ENCODE measurements at places on chromosomes 12 and 14.
A peak's percentile ranks its signal among the peaks of the same experiment; 100 is the strongest.

GRCh38 chr14:94630396-94630795 is 18.2 kb downstream of the SERPINA3 start:
- no peak for DNase-seq
- H3K4me3 ChIP-seq = no peak overlapping the region
- H3K36me3 ChIP-seq = no peaks in the 10 kb centered on the region

DNA sequence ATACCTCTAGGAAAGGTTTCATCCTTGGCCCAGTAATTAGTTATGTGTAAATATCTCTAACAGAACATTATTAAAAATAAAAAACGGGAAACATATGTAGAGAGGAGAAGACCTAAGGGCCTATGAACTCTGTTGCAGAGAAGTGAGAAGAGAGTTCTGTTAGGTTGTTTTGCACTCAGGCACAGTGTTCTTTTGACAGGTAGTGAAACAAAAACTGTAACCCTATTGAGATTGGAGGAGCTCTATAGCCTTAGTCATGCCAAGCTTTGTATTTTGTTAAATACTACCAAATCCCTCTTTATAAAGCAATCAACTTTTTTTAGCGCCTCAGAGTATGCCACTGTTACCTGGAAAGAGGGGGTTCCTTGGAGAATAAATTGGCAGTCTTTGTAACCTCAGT is 77.6 kb downstream of the CNTN1 start:
- no peak overlapping the region for H3K27ac ChIP-seq
- no peak overlapping the region for H3K4me3 ChIP-seq
- H3K36me3 ChIP-seq = no peaks in the 10 kb centered on the region
- DNase-seq = no peak

DNA sequence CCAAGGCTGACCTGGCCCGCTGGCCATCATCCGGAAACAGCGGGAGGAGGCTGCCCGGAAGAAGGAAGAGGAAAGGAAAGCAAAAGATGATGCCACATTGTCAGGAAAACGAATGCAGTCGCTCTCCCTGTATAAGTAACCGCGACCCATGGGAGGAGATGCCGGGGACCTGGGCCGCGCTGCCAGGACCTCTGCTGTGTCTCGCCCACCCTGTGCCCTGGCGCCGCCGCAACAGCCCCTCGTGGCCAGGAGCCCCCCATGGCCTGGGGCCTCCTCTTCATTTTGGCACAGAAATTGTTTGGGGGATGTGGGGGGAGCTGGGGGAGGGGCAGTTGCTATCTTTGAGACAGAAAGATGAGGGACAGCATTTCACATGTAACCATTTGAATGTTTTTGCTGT is 16.5 kb downstream of the HSPB8 start:
- DNase-seq = no peak
- no peak overlapping the region for H3K4me3 ChIP-seq
- no peaks in the 10 kb centered on the region for H3K36me3 ChIP-seq
- H3K4me1 ChIP-seq = no peaks in the 10 kb centered on the region
- no peak overlapping the region for H3K27ac ChIP-seq

- no peaks in the 10 kb centered on the region for H3K27me3 ChIP-seq
- H3K27ac ChIP-seq = no peak overlapping the region
- H3K4me1 ChIP-seq = no peaks in the 10 kb centered on the region
- no peak overlapping the region for H3K4me3 ChIP-seq
- no peaks in the 10 kb centered on the region for H3K36me3 ChIP-seq
- DNase-seq = no peak
These were observed 15.8 kb upstream of the TMEM30B start for GRCh38 chr14:61296719-61297502.

DNA sequence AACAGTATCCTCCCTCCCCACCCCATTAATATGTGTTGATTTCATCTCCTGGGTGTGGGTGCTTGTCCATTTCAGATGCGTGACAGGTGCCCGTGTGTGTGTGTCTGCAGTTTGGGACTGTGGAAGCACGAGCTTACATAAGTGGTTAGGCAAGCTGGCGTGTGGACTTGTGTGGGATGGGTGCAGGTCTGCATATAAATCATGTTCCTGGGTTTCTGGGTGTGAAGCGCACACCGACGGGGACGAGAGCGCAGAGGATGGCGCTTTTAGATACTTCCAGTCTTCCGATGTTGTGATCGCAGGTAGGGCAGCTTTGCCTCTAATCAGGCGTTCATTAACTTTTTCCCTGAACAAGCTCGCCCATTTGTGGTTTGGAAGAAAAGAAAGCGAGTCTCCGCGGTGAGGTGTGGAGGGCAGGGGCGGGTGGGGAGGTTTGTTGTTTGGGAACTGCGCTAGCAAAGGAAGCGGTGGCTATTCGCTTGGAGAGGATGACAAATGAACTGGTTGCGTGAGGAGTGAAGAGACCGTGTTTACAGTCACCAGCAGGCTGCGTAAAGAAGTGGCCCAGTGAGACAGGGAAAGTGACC is 865 bp downstream of the RGS6 start:
- H3K36me3 ChIP-seq = no peaks in the 10 kb centered on the region
- no peak overlapping the region for H3K27ac ChIP-seq
- H3K4me3 ChIP-seq = peak overlapping the region; percentile 55
- 0 out of 2 replicates have a peak, but pooled peaks cover 1% of the 10 kb centered on the region for H3K4me1 ChIP-seq

- no peaks in the 10 kb centered on the region for H3K27me3 ChIP-seq
- H3K4me1 ChIP-seq = peaks cover 2% of the 10 kb centered on the region
- no peak for DNase-seq
- no peak overlapping the region for H3K27ac ChIP-seq
These were observed 125.9 kb downstream of the ACSS3 start for GRCh38 chr12:81203671-81204204.

- peak within 1 kb of the TSS; percentile 51 for H3K4me3 ChIP-seq
- no peaks in the 10 kb centered on the region for H3K27me3 ChIP-seq
- no peaks in the 10 kb centered on the region for H3K36me3 ChIP-seq
- peak within 1 kb of the TSS; percentile 54 for H3K27ac ChIP-seq
These were observed at the start of gene HDAC7 for GRCh38 chr12:47819896-47820630. HDAC7 (minus strand) TSS chr12:47819903; CDS start chr12:47819785, 118 bp downstream.

DNA sequence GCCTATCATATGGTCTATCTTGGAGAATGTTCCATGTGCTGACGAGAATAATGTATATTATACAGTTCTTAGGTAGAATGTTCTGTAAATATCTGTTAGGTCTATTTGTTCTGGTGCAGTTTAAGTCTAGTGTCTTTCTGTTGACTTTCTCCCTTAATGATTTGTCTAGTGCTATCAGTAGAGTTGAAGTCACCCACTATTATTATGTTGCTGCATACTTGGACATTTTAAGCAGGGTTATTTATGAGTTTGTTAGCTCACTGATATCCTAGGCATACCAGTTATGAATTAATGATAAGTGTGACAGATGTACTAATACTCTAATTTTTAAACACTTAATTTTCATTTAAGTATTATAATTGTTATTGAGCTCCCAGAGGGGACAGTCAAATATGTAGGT is 292.5 kb downstream of the AKAP6 start:
- H3K4me1 ChIP-seq = no peaks in the 10 kb centered on the region
- no peak overlapping the region for H3K4me3 ChIP-seq
- no peaks in the 10 kb centered on the region for H3K36me3 ChIP-seq
- no peak overlapping the region for H3K27ac ChIP-seq
- DNase-seq = no peak

- H3K27ac ChIP-seq = no peak overlapping the region
- no peaks in the 10 kb centered on the region for H3K36me3 ChIP-seq
- no peak for DNase-seq
- H3K4me1 ChIP-seq = peaks cover 5% of the 10 kb centered on the region
These were observed 146.5 kb downstream of the ETV6 start for GRCh38 chr12:11795913-11796459.

GRCh38 chr14:84040101-84040500 is 1489.8 kb upstream of the FLRT2 start:
- H3K4me1 ChIP-seq = no peaks in the 10 kb centered on the region
- DNase-seq = no peak
- H3K36me3 ChIP-seq = no peaks in the 10 kb centered on the region
- no peak overlapping the region for H3K27ac ChIP-seq
- no peaks in the 10 kb centered on the region for H3K27me3 ChIP-seq

- H3K36me3 ChIP-seq = no peaks in the 10 kb centered on the region
- no peak overlapping the region for H3K27ac ChIP-seq
These were observed 49.4 kb downstream of the MAGOHB start for GRCh38 chr12:10563966-10564365.

DNA sequence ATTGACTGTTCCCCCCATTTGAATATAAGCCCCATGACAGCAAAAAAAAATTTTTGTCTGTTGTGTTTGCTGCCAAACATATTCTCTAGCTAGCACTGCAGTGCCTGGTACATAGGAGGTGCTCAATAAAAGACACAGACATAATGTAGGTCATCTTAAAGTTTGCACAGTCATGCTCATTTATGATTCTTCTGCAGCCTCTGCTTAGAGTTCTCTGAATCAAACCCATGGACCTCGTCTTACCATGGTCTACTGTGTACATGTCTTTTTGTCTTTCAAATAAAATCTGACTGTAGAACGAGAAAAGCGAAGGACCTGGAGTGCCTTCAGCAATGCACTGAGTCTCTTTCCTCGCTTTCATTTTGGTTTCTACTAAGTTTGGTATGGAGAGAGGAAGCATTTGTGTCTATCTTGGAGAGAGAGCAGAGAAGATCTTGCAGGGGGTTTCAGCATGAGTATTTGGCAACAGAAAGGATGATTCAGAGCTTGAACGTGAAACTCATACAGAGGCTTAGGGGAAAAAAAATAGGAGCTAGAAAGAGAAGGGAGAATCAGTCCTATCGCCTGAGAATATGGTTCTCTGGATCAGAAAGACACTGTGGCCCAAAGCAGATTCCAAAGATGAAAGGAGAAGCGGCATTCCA is 38.8 kb upstream of the TMCC3 start:
- no peak overlapping the region for H3K27ac ChIP-seq
- H3K4me1 ChIP-seq = no peaks in the 10 kb centered on the region
- no peaks in the 10 kb centered on the region for H3K27me3 ChIP-seq
- DNase-seq = no peak

DNA sequence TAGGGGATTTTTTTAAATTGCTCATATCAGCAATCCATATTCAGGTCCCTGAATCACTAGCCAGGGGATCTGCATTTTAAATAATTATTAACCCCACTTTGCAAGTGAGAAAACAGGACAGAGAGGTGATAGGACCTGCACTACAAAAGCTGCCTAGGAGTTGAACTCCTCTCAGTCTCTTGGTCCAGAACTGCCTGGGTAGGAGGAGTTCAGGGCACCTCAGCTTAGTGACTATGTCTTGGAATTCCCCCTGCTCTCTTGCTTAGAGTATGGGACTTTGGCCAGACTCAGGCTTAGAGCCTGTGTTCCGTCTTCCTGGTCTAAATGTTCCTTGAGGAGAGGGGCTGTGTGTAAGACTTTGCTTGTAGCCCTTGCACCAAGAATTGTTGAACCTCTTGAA is 68.2 kb upstream of the WSCD2 start:
- no peak for DNase-seq
- no peaks in the 10 kb centered on the region for H3K36me3 ChIP-seq
- H3K27ac ChIP-seq = no peak overlapping the region
- no peaks in the 10 kb centered on the region for H3K4me1 ChIP-seq

GRCh38 chr12:94616203-94616729 is 34.1 kb downstream of the TMCC3 start:
- H3K36me3 ChIP-seq = no peaks in the 10 kb centered on the region
- peaks cover 2% of the 10 kb centered on the region for H3K4me1 ChIP-seq
- no peak overlapping the region for H3K4me3 ChIP-seq
- H3K27ac ChIP-seq = no peak overlapping the region
- H3K27me3 ChIP-seq = no peaks in the 10 kb centered on the region
- no peak for DNase-seq

GRCh38 chr14:97280526-97280925 is 483.3 kb downstream of the VRK1 start:
- DNase-seq = no peak
- H3K36me3 ChIP-seq = no peaks in the 10 kb centered on the region
- no peak overlapping the region for H3K4me3 ChIP-seq
- H3K27me3 ChIP-seq = no peaks in the 10 kb centered on the region

- H3K27ac ChIP-seq = no peak overlapping the region
- no peaks in the 10 kb centered on the region for H3K36me3 ChIP-seq
- H3K27me3 ChIP-seq = no peaks in the 10 kb centered on the region
- DNase-seq = no peak
- no peaks in the 10 kb centered on the region for H3K4me1 ChIP-seq
These were observed 7.1 kb upstream of the CGRRF1 start for GRCh38 chr14:54502602-54503001.

DNA sequence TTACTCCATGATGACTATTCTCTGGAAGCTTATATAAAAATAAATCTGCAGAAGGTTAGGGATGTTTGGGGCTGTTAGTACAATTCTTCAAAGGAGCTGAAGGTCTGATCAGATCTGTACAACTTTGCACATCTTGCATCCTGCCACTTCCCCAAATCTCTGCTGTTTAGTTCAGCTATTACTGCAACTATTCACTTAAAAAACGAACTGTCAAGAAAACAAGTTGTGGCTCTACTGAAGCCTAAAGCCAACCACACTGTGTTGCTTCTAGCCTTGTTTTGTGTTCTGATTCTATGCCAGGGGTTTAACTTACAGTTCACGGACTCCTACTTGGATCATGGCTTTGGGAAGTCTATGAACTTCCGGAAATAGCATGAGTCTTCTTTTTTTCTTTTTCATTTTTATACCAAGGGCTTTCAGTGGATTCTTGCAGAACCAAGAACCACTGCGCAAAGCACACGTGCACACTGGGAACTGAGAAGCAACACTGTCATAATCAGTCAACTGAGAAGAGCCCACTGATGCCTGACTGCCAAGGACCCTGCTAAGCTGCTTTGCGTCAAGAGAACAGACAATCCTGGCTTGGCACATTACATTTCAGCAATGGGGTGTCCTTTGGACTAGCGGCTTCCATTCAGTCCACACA is 66.3 kb upstream of the EEA1 start:
- no peaks in the 10 kb centered on the region for H3K27me3 ChIP-seq
- DNase-seq = no peak
- H3K4me3 ChIP-seq = no peak overlapping the region
- no peaks in the 10 kb centered on the region for H3K4me1 ChIP-seq
- H3K36me3 ChIP-seq = no peaks in the 10 kb centered on the region
- no peak overlapping the region for H3K27ac ChIP-seq

- no peak overlapping the region for H3K4me3 ChIP-seq
- no peak overlapping the region for H3K27ac ChIP-seq
- no peaks in the 10 kb centered on the region for H3K27me3 ChIP-seq
- no peak for DNase-seq
- peaks cover 5% of the 10 kb centered on the region for H3K36me3 ChIP-seq
These were observed 32.8 kb downstream of the KCTD10 start for GRCh38 chr12:109444259-109444658.

DNA sequence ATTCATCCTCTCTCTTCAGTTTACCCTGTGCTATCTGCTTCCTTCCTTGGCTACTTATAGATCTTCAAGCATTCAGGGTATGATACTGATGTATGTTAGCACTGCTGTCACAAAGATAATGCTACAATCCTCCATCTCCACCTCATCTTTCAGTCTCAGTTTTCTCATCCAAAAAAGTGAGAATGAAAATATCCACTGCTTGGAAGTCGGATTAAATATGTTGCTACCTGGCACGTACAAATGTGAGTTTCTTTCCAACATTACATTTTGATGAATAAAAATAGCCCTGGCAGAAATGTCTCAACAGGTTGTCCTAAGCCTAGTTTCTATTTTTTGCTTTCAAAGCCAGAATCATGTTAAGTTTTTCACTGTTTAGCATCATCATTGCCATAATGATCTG is 149.9 kb downstream of the PTPN11 start:
- H3K27ac ChIP-seq = no peak overlapping the region
- H3K4me1 ChIP-seq = no peaks in the 10 kb centered on the region
- peaks cover 5% of the 10 kb centered on the region for H3K27me3 ChIP-seq
- H3K36me3 ChIP-seq = no peaks in the 10 kb centered on the region

Data from iPS DF 6.9 (cell line).